ENCODE measurements at places on chromosomes 3 and 15. TPM values are rescaled to one million over a fixed set of nuclear protein-coding genes. Genes with fewer than 3 reads are reported as not detected.

MYO5C gene
- total RNA-seq, result 0.42 TPM

ST8SIA2 gene
- total RNA-seq, result not detected

ADGRG7 gene
- not detected for total RNA-seq

GRCh38 chr15:70035719-70036077, 62.0 kb downstream of the TLE3 start:
- H3K27ac ChIP-seq, result no peak overlapping the region
- no peak for DNase-seq
- H3K4me3 ChIP-seq, result no peak overlapping the region
- no peaks in the 10 kb centered on the region for H3K4me1 ChIP-seq
- no peaks in the 10 kb centered on the region for H3K27me3 ChIP-seq

GRCh38 chr3:45796902-45797637, 734 bp upstream of the SLC6A20 start:
- DNase-seq, result no peak
- peaks cover 4% of the 10 kb centered on the region for H3K4me1 ChIP-seq
- H3K36me3 ChIP-seq, result no peaks in the 10 kb centered on the region
- no peak overlapping the region for H3K27ac ChIP-seq
- peaks cover 49% of the 10 kb centered on the region for H3K27me3 ChIP-seq
- H3K4me3 ChIP-seq, result peak overlapping the region; percentile 19

All from activated CD4-positive, alpha-beta T cell treated with anti-CD3 and anti-CD28 coated beads for 36 hours (primary cell).